Hair follicular keratinocyte (primary cell): ENCODE measurements at places on chromosomes 12 and 14. TPM values are rescaled to one million over a fixed set of nuclear protein-coding genes. Genes with fewer than 3 reads are reported as not detected.

The NR1H4 gene
- total RNA-seq, result not detected in 2 replicates

The COX8C gene
- not detected in 2 replicates for total RNA-seq

The IL26 gene
- total RNA-seq, result not detected in 2 replicates

The ACSM4 gene
- not detected in 2 replicates for total RNA-seq

The GTF2A1 gene
- total RNA-seq, result 7.3 and 16.0 TPM in 2 replicates

The GLI1 gene
- 0.57 and 3.4 TPM in 2 replicates for total RNA-seq

The PTGER2 gene
- total RNA-seq, result 0.84 and 1.2 TPM in 2 replicates

The PPTC7 gene
- 8.8 and 9.7 TPM in 2 replicates for total RNA-seq

The ACVR1B gene
- total RNA-seq, result 8.1 and 12.4 TPM in 2 replicates

The RILPL1 gene
- 19.1 and 24.3 TPM in 2 replicates for total RNA-seq

The AICDA gene
- total RNA-seq, result not detected in 2 replicates

The CISTR gene
- not detected in 2 replicates for total RNA-seq

The ZDHHC22 gene
- not detected in 2 replicates for total RNA-seq

The SIX6 gene
- total RNA-seq, result not detected in 2 replicates

The ELK3 gene
- total RNA-seq, result 28.6 and 52.0 TPM in 2 replicates

The CLBA1 gene
- 7.3 and 7.9 TPM in 2 replicates for total RNA-seq

The MIP gene
- total RNA-seq, result not detected in 2 replicates

The PRH2 gene
- not detected in 2 replicates for total RNA-seq

The LAG3 gene
- total RNA-seq, result 0.08 TPM in 1 of 2 replicates, not detected in the other

The XRCC3 gene
- total RNA-seq, result 23.0 and 47.6 TPM in 2 replicates

The GPD1 gene
- 0.08 and 0.39 TPM in 2 replicates for total RNA-seq
